ENCODE measurements at places on chromosomes 16 and 17. TPM values are rescaled to one million over a fixed set of nuclear protein-coding genes. Genes with fewer than 3 reads are reported as not detected.

Gene BIRC5
- total RNA-seq, result 2.0 TPM

DNA sequence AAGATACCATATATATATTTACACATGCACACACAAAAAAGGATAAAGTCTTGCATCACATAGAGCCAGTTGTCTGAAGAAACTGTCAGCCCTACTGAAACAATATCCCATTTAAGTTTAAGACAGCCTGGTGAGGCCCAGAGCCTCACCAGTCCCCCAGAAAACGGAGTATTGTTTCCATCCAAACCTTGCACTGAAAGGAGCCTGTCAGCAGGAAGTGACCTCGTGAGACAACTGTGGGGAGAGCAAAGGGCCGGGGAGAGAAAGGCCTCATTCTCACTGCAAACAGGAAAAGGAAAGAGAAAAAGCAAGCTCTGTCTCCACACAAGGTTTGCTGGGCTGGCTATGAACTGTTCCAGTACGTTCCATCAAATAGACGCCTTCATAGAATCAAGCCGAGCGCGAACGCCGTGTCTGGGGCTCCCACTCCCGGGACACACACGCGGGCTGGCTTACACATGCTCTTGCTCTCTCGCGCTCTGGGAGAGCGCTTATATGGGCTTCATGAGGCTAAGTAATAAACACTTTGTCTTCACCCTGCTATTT lies 44.4 kb upstream of the ZFHX3 start:
- no peak for DNase-seq

GRCh38 chr16:17278988-17279387 lies 191.8 kb downstream of the XYLT1 start:
- no peak for DNase-seq

- DNase-seq, result no peak
These were observed 9.6 kb upstream of the EIF1 start for GRCh38 chr17:41678907-41679739.

Gene SOX8
- total RNA-seq, result 0.73 TPM

DNA sequence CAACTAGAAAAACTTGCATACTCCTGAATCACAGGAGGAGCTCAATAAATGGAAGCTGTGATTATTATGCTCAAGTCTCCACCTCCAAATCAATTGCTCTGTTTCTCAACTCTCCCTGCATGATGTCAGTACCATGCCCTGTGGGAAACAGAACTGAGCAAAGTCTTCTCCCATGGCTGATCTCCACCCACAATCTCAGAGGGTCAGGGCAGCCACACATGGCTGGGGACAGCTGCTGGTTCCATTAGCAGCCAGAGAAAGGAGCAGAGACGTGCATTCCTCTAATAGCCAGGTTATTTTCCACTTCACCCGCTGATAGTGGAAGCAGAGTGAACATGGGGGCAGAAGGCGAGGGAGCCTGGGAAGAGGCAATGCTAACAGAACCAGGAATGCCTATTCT lies 85.5 kb upstream of the TMEM132E start:
- DNase-seq, result no peak

DNA sequence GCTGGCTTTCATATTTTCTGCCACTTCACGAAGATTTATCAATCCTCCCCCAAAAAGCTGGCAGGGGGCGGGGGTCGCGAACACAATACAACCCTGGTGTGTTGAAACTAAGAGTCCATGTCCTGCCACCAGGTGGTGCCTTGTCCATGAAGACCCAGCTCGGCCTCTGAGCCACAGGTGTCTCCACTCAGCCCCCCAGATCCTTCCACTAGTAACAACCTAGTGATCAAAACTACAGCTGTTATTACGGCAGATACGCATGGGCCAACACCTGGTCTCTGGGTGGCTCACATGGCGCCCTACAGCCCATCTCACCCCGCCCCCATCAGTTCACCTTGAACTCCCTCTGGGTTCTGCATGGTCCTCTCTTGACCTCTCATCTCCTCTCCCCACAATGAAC lies 27.7 kb downstream of the USP7 start:
- DNase-seq, result no peak

Gene EXOC3L1
- total RNA-seq, result 5.2 TPM

Gene CDH3
- total RNA-seq, result 17.4 TPM

Gene NPW
- total RNA-seq, result not detected

Gene CLEC10A
- 5.1 TPM for total RNA-seq

DNA sequence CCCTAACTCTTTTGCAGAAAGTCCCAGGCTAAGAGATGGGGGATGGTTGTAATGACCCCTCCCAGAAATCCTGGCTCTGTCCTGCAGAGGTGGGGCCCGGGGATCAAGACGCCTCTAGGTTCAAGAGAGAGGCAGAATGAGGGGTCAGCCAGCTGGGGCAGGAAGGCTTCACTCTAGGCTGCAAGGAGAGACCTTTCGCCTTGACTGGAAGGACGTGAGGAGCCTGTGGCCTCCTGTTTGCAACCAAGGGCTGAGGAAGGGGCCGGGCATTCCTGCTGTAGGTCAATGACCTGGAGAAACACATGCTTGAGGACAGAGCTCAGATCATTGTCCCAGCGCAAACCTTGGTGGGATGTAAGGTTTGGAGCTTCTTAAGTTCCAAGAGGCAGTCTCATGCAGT lies 8.7 kb upstream of the CETP start:
- no peak for DNase-seq

Gene CACNG1
- total RNA-seq, result not detected

Gene TBC1D3C
- total RNA-seq, result not detected

GRCh38 chr17:61299517-61300513 lies 99.8 kb upstream of the TBX2 start:
- no peak for DNase-seq

DNA sequence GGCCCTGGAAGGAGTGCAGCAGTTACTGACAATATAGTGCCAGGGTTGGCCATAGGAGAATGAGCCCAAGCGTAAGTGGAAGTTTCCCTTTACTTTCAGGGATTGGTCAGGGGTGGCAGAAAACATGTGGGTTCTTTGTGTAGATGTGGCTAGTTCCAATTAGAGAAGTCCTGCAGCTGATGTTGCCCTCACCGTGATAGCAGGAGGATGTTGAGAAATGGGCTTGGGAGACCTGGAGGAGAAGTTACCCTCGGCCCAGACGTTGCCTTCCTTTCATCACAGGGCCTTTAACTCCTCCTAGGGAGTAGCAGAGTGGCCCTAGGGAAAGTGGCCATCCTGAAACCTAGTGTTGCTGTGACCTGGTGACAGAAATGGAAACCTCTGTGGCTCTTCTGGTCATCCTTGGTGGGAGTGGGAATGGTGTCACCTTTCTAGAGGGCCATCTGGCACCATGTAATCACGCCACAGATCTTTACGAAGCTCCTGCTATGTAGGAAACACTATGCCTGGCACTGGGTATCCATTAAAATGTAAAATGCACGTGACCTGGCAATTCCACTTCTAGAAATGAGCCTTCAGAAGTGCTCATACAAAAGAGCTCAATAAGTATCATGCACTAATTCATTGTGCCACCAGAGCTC lies 6.7 kb downstream of the TMEM92 start:
- DNase-seq, result no peak

DNA sequence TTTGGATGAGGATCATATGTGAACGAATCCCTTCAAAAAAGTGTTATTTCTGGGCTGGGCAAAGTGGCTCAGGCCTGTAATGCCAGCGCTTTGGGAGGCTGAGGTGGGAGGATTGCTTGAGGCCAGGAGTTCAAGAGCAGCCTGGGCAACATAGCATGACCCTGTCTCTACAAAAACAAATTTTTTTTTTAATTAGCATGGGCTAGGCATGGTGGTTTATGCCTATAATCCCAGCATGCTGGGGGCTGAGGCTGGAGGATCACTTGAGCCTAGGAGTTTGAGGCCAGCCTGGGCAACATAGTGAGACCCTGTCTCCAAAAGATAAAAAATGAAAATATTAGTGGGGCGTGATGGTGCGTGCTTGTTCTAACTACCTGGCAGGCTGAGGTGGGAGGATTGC lies 4.6 kb downstream of the TAOK1 start:
- DNase-seq, result no peak

DNA sequence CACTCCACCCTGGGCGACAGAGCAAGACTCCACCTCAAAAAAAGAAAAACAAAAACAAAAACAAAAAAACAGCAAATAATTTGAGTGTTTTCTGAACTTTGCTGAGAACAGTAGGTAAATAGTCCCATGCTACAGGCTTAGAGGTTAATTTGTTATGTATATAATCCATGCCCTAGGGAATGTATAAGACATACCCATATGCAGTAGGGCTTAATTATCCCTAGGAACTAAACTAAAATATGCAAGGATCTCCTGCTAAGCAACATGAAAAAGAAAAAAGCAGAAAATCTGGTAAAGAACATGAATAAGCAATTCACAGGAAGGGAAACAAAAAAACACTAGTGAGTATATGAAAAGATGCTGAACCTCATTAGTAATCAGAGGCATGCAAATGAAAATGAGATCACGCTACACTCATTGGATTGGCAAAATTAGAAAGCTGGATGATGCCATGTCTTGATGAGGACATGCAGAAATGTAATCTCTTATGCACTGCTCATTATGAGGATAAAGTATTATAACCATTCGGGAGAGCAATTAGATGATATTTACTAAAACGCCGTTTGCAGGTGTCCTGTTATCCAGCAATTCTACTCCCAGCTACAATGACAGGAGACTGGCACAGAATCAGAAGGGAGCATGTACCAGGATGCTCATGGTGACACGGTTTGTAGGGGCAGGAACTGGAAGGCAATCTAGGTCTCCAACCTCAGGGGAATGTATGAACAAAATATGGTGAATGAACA lies 5.6 kb downstream of the KCTD13 start:
- DNase-seq, result no peak

- DNase-seq, result no peak
These were observed 5.5 kb downstream of the SOX8 start for GRCh38 chr16:986925-987582.

Gene PDE6G
- total RNA-seq, result not detected

Gene RNF43
- total RNA-seq, result 19.1 TPM

GRCh38 chr17:59409336-59410048 lies 78.0 kb downstream of the YPEL2 start:
- DNase-seq, result no peak

DNA sequence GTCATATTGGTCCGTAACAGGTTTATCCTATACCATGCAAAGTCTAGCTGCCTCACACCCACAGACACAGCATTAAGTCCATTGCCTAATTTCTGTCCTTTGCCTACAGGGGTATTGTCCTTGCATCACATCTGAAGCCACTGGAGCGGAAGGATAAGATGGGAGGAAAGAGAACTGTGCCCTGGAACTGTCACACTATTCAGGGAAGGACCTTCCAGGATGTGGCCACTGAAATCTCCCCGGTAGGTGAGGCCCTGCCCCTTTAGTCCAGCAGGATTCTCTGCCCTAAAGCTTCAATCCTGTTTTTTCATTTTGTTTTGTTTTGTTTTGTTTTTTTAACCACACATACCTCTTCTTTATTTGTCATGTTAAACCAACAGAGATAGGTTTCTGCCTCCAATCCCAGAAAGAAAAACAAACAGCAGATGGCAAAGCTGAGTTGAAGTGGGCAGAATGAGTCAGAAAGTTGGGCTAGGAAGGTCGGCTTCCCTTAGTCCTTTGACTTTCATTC lies 2.2 kb upstream of the EFTUD2 start:
- DNase-seq, result no peak

DNA sequence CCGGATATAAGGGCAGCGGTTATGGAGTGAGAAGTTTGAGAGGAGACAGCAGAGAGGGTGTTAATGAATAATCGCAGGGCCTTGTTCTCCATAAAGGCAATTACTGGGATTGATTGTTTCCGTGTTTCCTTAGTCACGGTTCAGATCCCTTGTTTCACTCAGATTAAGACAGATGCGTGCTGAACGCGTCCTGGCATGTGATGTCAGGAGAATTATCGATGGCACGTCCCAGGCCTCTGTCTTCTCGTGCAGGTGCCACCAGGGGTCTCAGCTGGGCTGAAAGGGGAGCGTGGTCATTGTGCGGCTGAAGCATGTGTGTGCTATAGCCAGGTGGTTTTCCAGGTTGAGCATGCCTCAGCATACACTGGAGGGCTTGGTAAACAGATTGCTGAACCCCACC lies 142.4 kb upstream of the NOL11 start:
- peak; percentile 58 for DNase-seq

DNA sequence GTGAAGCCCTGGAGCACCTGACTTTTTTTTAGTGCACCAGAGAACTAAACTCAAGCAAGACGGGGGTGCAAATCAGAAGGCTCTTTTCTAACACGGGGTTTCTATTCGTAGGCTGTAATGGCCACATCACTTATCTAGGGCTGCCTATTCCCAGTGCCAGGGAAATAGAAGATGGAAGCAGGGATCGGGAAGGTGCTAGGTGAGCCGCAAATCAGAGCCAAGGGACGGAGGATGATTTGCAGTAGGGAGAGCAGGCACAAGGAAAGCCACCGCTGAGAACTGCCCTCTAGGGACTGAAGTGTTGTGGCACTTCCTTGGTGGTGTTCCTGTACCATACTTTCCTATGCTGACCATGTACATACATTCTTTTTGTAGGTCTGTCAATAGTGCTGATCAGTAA lies 7.8 kb upstream of the SLC46A1 start:
- no peak for DNase-seq

Gene CHD9NB
- total RNA-seq, result 2.2 TPM

- no peak for DNase-seq
These were observed 7.0 kb upstream of the ANKFY1 start for GRCh38 chr17:4270736-4271135.

Gene PIRT
- total RNA-seq, result not detected

Gene BAHCC1
- total RNA-seq, result 23.7 TPM

Gene UMOD
- not detected for total RNA-seq

- DNase-seq, result no peak
These were observed 7.5 kb upstream of the KCNJ12 start for GRCh38 chr17:21368545-21369246.

Gene ARHGAP23
- total RNA-seq, result 367 TPM

Gene PAQR4
- total RNA-seq, result 4.5 TPM

Gene HSD11B2
- total RNA-seq, result 5.6 TPM

DNA sequence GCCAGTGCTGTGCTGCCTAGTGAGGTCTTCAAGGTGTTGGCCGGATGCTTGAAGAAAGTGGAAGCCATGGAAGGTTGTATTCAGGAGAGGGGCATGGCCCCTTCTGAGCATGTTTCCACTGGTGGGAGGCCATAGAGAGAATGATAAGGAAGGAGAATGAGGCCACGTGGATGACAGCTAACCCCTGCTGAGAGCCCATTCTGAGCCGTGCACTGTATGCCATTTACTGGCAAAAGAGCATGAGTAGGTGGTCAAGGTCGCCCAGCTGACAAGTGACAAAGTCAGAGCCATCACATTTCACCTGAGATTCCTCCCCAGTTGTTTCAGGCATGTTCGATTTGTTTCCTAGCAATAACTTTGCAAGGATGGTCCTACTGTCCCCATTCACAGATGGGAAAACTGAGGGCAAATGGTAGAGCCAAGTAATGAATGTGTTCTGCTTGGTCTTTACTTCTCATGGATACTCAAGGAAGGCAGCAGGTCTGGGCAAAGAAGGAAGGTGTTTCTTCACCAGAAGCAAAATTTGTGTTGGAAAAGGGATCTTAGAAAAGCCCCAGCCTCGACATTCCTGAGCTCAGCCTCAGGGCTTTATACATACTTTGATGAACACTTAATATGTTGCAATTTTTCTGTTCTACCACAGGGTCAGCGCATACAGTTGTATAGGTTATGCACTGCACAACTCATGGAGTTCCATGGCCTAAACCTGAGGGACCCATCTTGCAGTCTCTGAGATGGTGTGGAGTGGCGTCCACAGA lies 10.5 kb upstream of the NKD1 start:
- DNase-seq, result no peak

GRCh38 chr16:74015953-74016352 lies 280.7 kb upstream of the PSMD7 start:
- no peak for DNase-seq

Gene PITPNM3
- total RNA-seq, result 5.8 TPM
